8988T (cell line): ENCODE measurements at places on chromosomes 16 and 17.

- DNase-seq: no peak
Measured at GRCh38 chr16:6110346-6110745, 1012.8 kb upstream of the EEF2KMT start.

DNA sequence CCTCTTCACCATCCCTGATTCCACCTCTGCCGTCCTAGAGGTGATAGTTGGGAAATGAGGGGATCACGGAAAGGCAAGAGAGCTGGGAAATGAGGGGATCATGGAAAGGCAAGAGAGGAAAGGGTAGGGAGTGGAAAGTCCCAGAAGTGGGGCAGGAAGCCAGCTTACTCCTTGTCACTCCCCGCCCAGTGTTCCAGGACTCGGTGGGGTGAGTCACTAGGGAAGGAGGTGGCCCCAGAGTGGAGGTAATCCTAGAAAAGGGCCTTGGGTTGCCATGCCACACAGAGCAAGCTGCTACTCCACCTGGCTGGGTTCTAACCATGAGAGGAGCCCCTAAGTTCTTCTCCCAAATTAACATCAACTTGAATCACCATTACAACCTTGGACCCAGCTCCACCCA lies 14.8 kb downstream of the ALOXE3 start:
- DNase-seq: no peak

- DNase-seq: peak; percentile 43
Measured at GRCh38 chr16:86355531-86355930, 154.8 kb upstream of the FOXF1 start.

GRCh38 chr16:52932321-52932720 lies 120.4 kb downstream of the CHD9NB start:
- no peak for DNase-seq

- no peak for DNase-seq
Measured at GRCh38 chr16:20249211-20249610, 78.1 kb downstream of the GP2 start.

GRCh38 chr16:50440991-50441390 lies 72.2 kb upstream of the BRD7 start:
- no peak for DNase-seq

DNA sequence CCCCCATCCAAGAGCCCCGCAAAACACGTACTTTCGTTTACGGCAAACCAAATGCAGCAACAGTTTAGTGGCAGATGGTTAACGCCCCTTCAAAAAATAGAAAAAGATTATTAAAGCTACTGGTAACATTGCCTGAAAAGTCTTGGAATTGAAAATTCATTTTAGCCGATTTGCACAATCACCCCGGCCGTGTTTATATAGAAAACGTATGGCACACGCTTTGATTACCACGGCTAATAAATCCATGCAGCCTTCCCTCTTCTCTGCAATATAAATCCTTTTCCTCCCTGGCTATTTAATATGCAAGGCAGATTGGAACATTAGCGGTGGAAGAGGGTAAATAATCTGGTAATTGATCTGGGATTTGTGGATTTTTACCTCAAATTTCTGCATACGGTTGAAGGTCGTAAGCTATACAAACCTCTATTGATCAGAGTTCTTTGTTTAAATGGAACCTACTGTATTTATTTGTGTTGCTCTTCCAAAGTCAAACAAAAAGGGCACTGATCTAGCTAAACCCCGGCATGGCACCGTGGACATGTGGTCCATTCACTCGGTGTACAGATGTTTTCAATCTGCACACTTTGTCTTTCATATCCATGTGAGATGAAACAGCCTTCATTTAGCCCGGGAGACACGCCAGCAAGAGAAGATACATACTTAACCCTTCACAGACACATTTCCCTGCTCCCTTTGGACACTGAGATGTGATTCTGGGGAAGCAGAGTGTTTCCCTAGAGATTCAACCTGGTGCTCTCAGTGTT lies 238.1 kb upstream of the MAF start:
- DNase-seq: no peak

DNA sequence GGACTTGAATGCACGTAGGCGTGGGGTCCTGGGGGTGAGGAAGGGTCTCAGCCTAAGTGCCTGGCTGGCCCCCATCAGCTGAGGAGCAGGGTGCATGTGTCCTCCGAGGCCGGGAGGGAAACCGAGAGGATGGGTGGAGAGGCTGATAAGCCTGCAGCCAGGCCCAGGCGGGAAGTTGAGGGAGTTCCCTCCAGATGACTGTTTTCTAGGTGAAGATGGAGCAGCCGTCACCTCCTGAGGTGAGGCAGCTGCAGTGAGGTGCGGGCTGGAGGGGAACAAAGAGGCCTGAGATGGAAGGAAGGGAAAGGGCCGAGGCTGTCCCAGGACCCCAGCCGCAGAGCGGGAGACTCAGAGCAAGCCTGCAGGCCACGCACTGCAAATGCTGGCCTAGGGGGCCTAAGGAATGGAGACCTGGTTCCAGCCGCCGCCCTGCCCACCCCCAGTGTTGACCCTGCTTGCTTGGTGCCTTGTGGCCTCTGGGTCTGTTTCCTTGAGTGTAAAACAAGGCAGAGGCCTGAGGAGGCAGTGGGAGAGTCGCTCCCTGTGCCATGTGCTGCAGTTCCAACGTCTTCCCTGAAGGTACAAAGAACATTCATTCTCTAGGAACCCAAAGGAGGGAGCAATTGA lies 3.0 kb downstream of the PECAM1 start:
- no peak for DNase-seq

GRCh38 chr17:6558932-6559752 lies 2.8 kb upstream of the PITPNM3 start:
- DNase-seq: no peak

GRCh38 chr16:75181630-75182029 lies 25.3 kb downstream of the CTRB2 start:
- DNase-seq: no peak

- DNase-seq: no peak
Measured at GRCh38 chr16:75997606-75998005, 271.3 kb upstream of the CPHXL start.

GRCh38 chr16:15770512-15770911 lies 86.3 kb downstream of the MYH11 start:
- no peak for DNase-seq

DNA sequence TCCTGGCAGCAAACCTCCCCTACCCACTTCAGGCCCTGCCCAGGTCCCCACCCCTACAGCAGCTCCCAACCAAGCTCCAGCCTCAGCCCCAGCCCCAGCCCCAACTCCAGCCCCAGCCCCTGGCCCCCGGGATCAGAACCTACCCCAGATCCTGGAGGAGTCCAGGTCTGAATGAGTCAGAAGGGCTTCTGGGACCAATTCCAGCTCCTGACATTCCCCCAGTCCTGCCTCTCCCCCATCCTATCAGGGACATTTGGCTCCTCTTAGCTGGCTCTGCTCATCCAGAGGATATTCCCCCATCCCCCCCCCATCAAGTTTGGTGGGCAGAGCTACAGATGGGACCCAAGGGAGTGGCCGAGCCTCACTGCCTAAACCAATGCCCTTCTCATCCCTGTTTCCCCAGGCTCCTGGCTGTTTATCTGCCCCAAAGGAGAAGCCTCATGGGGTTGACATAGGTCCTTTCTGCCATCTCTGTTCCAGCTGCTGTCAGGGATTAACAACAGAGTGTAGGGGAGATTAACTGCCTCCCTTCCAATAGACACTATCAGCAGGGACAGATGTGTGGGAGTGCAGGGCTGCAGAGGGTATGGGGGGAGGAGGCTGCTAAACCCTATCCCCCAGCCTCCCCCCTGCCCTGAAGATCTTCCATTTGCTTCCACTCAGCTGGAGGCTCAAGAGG lies 16.5 kb downstream of the CNTNAP1 start:
- no peak for DNase-seq

DNA sequence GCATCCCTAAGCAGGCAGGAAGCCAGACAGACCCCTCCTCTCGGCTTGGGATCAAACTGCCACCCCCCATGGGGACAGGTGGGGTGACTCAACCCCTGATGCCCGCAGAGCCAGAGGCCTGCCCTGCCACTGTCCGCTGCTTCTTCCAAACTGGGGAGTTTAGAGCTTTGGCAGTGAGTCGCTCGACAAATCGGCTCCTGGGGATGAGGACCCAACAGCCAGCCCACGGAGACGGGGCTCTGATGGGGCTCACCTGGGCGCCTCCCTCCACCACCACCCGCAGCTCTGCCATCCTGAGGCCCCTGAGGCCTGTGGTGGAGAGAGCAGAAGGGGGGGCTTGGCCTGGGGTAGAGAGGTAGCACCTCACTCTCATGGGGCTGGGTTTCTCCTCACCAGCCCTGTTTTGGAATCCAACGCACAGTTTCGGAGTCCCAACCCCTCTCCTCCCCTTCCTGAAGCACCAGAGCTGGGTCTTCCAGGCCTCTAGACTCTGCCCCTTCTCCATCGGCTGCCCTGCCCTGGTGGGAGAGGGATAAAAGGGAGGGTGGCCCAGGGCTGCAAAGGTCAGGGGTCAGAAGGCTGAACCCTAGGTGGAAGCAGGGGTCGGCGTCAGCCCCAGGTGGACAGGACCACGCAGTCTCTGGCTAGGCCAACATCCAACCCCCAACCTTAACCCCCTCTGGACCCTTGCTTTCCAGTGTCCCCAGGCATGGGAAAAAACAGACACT lies 5.8 kb downstream of the PRSS22 start:
- DNase-seq: no peak

- no peak for DNase-seq
Measured at GRCh38 chr17:68924793-68925720, 30.1 kb downstream of the ABCA8 start.

DNA sequence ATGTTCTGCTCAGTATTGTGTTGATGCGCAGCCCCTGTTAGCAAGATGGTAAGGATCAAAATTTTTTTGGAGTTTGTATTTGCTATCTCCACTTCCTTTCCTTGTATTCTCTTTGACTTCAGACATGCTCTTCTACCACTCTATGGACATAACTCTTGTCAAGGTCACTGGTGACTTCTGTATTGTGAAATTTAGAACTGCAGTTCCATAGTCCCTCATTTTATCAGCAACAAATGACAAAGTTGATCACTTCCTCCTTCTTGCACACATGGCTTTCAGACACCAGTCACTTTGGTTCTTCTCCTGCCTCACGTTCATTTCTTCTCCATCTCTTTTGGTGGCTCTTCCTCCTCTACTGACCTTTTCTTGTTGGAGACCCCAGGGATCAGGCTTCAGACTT lies 21.1 kb downstream of the COX11 start:
- DNase-seq: no peak

- no peak for DNase-seq
Measured at GRCh38 chr16:9817586-9817985, 364.6 kb downstream of the GRIN2A start.

- peak; percentile 93 for DNase-seq
Measured at GRCh38 chr17:48037036-48037837, at the start of gene COPZ2. Gene COPZ2 (minus strand): TSS chr17:48037797. CDS start chr17:48037777, 20 bp downstream.
